Adrenal gland (tissue), 19 donors: ENCODE measurements at places on chromosomes 2 and 18. TPM values are rescaled to one million over a fixed set of nuclear protein-coding genes. Genes with fewer than 3 reads are reported as not detected.

DNA sequence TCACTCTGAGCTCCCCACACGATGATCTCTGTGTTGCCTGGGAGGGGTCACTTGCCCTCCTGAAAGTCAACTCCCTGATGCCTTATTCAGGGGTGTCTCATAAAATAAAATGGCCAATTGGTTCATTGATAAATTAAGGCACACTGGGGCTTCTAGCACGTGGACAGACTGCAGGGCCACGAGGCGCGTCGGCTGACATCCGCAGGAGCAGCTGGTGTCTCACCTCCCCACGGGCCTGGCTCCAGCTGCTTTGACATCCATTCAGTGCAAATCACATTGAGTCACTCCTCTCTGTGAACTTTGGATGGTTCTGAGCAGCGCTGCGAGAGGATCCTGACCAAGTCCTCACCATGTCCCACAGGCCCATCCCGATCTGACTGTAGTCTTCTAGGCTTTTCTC lies 4.6 kb upstream of the ST8SIA3 start:
- DNase-seq = no peak

DNA sequence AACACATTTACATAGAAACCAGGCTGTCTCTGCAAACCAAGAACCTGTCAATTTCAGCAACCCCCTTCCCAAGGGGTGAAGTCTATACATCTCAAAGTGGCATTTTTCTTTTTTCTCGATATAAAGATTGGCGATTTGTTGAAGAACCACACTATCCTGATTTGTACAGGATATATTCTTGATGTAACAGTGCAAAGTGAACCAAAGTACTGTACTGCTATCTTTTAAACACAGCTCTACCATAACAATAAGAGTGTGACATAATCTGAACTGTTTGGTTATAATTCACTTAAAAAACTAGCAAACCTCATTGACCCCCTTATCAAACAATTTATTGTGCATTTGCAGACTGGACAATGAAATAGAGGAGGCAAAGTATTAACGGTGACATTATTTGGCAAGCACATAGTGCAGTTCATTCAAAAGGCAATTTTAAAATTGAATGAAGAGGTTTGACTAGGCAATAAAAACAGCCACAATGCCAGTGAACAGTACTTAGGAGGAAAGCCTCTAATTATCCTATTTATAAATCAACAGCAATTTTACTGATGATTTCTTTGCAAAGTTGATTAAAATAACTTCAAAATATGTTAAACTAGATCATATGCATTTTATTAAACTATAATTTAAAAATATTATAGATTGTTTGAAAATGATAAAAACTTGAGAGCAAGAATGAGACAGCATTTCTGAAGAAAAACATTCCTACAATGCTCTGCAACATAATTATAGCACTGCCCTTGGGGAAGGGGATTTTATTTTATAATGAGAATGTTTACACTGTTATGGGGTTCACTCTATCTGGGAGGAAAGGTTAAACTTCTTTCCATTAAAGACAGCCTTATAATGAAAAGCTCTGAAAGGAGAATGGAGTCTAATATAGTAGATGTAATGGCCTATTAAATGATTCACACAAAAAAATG lies 440.9 kb downstream of the ZEB2 start:
- DNase-seq = no peak

GRCh38 chr2:204010628-204011560 lies 74.3 kb downstream of the ICOS start:
- no peak for DNase-seq

DNA sequence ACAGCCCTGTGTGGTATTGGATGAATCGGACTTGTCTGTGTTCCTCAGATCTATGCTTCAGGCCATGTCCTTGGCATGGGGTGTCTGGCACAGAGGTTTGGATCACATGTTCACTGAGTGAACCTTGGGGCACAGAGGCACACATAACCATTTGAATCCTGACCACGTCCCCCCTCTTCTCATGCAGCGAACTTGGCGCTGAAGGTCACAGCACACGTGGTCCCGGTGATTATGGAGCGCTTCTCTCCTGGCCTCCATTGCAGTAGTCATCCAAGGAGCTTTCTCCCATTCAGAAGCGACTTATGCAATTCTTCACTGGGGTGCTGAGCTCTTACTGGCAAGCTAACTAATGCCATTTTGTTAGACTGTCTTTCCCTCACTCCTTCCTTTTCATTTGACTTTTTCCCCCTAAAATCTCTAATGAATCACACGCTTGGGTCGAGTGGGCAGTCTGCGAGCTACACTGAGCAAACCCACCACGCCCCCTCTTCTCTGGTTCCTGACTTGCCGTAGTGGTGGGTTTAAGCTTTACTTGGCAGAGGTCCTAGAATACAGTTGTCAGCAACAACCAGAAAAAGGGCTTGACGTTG lies 59.4 kb downstream of the KCNG2 start:
- no peak for DNase-seq

The INHBB gene
- total RNA-seq = 6.6 TPM

The TNS1 gene
- total RNA-seq = 238 TPM

The NFE2L2 gene
- 54.4 TPM for total RNA-seq

The ZNF385B gene
- total RNA-seq = 15.3 TPM

The GPR39 gene
- total RNA-seq = not detected
